Central memory CD8-positive, alpha-beta T cell (primary cell): ENCODE measurements at places on chromosomes 5 and 9.

DNA sequence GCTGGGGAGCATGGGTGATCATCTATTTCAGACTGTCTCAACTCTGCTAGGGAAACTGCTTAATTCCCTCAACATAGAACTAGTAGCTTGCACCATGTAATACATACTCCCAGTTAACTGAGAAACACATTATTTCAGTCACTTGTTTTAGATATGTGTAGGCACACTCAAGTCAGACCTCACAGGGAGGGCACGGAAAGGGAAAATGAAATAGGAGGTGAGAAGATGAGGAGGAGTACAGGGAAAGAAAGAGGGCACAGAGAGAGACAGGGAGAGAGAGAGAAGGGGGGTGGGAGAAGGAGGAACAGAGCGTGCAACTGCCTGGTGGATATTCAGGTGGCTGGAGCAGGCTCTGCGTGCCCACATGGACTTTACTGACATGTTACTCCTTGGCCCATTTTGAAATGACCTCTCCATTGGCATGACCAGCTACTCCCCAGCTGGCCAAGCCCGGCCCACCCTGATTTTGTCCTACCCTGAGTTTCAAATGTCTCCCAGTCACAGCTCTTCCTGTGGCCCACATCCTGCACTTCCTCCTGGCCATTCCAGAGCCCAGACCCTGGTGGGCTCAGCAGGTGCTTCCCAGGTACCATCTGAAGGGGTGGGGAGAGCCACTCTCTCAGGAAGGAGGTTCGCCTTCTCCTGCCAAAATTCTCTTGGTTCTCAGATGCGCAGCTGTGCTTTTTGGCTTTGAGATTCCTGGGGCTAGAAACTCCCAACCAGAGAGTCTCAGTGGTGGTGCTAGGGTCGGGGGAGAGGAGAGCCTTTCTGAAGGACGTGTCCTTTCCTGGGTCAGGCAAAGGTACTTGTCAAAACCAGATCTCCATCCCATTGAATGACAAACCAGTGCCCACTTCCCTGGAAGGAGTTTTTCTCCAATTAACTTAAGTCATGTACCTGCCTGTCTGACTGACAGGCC, 229.4 kb downstream of the FSTL4 start:
- DNase-seq, result no peak

DNA sequence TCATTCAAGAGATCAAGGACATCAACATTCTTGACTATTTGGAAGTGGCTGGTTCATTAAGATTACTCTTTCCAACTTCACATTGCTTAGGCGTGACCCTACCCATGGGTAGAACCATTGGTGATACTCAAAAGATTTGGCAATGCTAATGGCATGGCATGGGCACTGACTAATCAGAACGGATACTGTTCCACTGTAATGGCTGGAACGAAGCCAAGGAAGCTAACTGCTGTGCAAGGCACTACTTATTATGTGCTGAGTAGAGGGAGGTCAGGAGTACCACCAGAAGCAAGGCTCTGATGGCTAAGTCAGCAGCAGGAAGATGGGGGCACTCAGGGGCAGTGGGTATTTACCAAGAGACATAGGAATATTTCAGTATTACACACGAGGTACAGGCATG, 31.9 kb downstream of the GNA14 start:
- DNase-seq, result no peak

DNA sequence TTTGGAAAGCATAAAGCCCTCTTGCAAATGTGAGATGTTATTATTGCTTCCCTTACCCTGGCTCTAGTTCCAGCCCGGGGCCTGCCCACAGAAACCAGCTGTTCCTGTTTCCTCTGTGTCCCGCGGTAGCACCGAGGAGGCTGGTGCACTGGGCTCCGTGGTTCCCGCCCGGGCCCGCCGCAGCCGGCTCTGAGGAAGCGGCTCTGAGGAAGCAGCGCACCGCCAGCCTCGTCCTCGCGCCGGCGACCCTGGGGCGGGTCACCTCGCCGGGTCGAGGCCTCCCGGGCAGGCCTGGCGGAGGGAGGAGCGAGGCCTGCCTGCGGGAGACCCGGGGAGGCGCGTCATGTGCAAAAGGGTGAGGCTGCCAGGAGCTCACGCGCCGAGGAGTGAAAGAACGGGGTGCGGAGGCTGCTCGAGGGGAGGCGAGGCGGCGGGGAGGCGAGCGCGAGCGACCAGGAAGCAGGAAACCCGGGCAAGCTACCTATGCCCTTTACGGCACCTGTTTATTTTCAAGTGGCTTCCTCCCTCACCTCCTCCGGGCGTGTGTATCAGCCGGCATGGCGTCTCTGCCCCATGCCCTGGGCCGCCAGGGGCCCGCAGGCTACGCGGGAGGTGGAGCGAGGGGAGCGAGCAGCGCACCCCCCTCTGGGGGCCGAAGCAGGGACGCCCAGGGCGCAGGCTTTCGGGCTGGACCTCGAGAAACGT, 61.3 kb upstream of the MEGF10 start:
- peak; percentile 30 for DNase-seq

DNA sequence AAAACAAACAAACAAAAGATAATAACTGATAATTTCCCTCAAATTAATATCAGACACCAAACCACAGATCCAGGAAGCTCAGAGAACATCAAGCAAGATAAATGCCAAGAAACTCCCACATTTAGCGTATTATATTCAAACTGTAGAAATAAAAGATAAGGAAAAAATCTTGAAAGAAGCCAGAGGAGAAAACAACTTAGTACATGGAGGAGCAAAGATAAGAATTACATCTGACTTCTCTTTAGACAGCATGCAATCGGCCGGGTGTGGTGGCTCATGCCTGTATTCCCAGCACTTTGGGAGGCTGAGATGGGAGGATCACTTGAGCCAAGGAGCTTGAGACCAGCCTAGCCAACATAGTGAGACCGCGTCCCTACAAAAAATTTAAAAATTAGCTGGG, 17.2 kb upstream of the MLANA start:
- DNase-seq, result no peak

DNA sequence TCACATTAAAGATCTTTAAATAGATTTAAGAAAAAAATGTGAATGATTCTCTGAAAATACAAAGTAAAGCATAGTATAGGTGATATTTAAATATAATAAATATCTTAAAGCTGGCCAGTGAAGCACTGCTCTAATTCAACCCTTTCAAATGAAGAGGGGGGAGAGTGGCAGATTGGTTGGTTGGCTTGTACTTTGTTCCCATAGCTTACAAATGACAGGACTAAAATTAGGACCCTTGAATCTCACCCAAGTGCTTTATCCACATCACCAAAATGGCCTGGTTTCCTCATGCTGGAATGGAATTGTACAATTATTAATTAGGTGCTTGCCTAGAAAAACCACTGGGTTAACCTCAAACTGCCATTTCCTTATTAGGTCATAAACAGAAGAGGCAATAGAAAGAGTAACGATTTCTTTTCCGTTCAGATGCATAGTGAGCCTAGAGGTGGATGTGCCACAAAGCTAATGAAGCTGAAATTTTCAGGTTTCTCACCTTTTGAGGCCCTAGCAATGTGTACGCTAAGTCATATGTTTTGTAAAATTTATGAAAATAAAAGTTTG, 354.5 kb upstream of the CDH6 start:
- DNase-seq, result no peak

- DNase-seq, result no peak
Observed at GRCh38 chr5:159555084-159555483, 224.8 kb upstream of the IL12B start.

GRCh38 chr5:18972177-18972576, 1015.8 kb downstream of the CDH18 start:
- no peak for DNase-seq

DNA sequence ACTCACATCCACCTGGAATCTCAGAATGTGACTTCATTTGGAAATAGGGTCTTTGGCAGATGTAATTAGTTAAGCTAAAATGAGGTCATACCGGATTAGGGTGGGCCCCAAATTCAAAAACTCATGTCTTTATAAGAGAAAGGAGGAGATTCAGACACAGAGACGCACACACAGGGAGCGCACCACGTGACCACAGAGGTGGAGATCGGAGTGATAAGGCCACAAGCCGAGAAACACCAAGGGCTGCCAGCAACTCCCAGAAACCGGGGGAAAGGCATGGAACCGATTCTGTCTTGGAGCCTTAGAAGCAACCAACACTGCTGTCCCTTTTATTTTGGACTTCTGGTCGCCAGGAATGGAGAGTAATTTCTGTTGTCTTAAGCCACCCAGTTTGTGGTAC, 31.8 kb upstream of the LMX1B start:
- no peak for DNase-seq

DNA sequence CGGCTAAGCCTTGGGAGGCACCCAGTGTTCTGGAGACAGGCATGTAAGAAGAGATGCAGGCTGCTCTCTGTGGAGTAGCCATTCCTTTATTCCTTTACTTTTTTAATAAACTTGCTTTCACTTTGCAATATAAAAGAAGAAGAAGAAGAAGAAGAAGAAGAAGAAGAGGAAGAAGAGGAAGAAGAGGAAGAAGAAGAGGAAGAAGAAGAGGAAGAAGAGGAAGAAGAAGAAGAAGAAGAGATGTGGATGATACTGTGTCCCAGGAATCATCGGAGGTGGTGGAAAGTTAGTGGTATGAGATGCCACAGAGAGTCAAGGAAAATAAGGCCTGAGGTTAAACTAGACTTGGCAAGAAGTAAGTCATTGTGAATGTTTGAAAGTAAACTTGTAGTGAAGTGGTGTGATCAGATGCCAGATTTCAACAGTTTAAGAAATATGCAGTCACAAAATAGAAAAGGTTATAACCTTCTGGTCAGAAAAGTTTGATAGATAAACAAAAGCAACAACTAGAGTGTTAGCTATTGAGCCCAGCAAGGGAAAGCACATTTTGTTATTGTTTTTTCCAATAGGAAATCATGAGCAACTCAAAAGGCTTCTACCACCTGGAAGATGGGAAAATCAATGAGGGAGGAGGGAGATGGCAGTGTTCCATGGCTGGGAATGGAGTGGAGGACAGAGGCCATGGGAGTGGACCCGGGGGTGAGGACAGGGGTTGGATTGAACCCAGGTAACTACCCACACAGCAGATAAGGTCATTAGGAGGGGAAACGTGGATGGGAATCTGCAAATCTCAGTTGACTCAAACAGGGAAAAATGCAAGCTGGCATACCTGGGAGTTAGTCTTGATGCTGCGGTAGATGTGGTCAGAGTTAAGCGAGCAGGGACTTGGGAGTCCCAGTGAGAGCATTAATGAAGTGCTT, 16.8 kb downstream of the AOPEP start:
- no peak for DNase-seq

DNA sequence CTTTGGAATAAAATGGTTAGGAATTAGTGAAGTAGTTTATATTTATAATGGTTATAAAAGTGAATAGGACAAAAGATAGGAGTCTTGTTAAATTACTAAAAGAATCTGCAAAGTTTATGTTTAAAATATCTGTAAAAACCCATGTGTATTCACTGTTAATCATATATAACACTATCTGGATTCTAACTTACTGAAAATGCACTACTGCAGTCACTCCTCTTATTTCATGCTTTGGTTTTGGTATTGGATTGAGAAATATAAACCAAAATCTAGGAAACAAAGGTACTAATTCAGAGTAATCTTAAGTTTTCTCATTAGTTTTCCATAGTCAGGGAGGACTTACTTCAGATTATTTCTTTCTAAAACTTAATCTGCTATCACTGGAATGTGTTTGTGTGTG, 49.5 kb downstream of the ST8SIA4 start:
- no peak for DNase-seq
